Effector CD8-positive, alpha-beta T cell (primary cell): ENCODE measurements at places on chromosomes 2 and 18.

DNA sequence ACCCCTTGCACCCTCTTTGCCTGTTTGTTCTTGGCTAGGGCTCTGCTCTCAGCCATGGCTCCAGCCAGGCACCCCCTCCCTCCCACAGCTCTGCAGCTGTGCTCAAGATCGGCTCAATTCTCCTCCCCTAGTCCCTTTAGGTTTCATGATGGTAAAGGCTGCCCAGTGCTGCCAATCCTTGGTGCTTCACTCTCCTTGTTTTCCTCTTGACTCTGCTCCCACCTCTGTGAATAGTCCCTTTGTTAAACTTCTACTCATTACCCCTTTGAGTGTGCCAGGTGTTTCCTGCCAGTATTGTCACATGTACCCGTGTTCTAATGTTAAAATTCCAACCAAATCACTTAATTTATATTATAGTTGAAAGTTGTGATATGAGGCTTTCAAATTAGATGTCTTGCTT is 101.0 kb upstream of the CERS6 start:
- no peak for DNase-seq

DNA sequence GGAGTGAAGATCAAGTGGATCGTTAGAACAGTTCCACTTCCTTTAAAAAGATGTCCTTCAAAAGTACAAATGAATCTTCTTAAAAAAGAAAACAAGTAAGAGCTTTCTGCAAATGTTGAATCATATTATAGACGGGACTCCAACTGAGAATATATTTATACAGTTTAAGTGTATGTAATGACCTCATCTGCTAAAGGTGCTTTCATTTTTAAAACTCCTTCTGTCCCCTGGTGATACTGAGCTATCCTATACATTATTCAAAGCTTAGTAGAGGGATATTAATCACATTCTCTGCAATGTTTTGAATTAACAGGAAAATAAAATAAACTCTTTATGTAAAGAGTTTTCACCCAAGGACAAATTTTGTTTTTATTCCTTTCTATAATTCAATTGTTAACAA is 420.7 kb upstream of the SLC8A1 start:
- DNase-seq, result no peak

- DNase-seq, result no peak
These were observed 18.8 kb downstream of the FARSB start for GRCh38 chr2:222637067-222637466.

DNA sequence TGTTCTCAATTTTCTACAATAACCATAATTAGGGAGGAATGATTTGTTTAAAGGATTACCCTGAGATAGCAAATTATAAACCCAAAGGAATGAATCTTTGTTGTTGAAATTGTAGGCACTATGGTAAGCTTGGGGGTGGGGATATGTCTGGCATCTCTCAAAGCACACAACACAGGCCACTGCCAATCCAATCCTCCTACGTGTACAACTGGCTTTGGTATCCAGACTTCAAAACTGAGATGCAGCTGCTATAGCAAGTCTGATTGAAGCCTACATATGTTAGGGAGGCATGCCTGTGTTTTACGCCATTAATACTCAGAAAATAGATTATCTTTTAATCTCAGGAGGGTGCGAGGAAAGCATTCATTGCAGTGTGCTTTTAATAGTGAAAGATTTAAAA is 5.9 kb upstream of the NCOA1 start:
- DNase-seq, result no peak

DNA sequence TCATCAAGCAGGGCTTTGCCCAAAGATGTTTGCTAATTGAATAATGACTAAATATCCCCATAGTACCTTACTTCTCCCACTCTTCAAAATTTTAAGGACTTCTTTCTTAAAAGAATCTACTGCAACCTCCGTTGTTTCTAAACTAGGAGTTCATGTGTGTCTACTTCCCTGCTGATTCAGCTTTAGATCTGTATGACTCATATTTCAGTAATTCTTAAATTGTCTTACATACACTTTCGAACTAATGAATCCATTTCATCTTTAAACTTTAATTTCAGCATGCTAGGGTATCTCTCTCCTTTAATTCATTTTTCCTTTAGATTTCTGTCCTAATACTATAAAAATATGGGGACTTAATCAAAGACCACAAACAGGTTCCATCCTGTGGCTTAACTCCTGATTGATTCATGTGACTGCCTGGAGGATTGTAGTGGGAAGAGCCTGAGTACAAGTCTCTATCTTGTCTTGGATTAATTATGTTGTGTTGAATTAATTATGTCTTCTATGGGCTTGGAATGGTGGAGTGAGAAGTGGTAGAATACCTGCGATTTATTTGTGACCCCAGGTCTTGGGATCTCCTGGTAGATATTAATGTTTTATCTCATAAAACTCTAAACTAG is 24.9 kb upstream of the COL5A2 start:
- DNase-seq, result no peak

DNA sequence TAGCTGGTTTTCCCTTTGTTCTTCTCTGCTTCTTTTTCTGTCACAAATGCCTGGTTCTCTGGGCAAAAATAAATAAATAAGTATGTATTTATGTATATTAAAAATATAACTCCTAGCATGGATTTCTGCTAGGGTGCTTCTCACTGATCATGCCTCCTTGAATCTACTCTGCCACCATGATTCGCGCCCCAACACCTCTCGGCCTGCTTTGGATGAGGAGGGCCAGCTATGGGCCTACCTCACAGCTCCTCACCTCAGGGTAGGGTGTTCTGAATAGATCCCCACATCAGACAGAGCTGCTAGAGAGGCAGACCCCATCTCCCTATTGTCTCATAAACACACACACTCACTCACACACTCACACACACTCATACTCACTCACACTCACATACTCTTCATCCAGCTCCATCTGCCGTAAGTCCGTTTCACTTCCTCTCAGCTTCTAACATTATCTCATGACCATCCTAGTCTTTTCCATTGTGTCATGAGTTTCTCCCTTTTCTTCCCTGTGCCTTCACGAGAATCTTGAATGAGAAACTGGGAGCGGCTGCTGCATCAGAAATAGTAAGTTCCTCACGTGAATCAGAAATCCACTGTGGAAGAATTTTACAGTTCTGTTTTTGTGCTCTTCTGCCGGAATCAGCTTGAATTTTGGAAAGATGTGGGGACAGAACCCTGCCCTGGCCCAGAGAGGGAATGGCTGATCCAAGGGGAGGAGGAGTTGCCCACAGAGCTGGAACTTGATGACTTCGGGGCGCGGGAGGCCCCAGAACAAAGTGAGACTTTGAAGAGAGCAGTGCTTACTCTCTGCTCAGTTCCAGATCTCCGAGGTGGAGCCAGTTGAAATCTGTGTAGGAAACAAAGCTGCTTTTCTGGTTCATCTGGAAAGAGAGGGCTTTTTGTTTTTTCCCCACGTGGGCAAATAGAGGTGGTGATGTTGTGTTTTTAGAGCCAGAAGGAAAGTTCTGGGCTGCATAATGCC is 20.9 kb downstream of the ANXA4 start:
- no peak for DNase-seq

DNA sequence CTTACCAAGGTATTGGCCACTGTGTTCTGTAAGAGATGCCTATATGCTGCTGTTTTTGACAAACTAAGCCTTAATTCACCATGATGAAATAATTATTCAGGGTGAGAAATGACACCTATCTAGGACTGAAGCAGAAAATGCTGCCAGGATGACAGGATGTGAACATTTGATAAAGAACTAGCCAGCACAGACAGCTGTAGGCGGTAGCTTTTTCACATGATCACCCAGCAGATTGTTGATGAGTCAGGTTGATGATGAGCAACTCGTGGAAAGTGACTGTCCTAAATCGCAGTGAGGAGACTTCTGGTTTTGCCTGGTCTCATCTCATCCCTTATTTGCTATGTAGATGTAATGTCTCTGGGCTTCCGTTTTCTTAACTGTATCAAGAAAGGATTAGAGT is 144.1 kb downstream of the PRPF40A start:
- DNase-seq, result no peak
